ENCODE measurements at places on chromosomes 5 and 9. TPM values are rescaled to one million over a fixed set of nuclear protein-coding genes. Genes with fewer than 3 reads are reported as not detected.

DNA sequence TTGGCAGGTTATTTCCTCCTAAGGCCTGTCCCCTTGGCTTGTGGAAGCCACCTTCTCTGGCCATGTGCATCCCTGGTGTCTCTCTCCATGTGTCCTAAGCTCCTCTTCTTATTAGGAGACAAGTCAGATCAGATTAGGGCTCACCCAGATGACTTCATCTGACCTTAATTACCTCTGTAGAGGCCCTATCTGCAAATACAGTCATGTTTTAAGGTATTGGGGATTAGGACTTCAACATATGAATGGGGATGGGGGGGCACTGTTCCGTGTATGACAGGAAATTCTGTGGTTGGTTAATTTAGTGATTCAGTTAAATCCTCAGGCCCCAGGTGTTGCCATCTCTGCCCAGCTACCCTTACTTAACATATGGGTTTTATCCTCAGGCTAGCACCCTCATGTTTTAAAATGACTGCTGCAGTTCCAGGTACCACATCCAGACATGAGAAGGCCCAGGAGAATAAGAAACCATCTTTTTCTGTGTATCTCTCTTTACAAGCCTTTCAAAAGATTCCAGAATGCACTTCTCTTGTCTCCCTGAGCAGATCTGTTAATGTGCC is 51.9 kb upstream of the RAI14 start:
- no peak for DNase-seq
- H3K4me3 ChIP-seq = no peak overlapping the region
- H3K36me3 ChIP-seq = peaks cover 2% of the 10 kb centered on the region
- no peak overlapping the region for H3K27ac ChIP-seq
- H3K4me1 ChIP-seq = peaks cover 17% of the 10 kb centered on the region

GRCh38 chr5:86890375-86890774 is 272.6 kb downstream of the COX7C start:
- peaks cover 2% of the 10 kb centered on the region for H3K4me1 ChIP-seq
- H3K36me3 ChIP-seq = no peaks in the 10 kb centered on the region
- DNase-seq = no peak
- H3K27ac ChIP-seq = no peak overlapping the region

SSBP2 gene
- 29.7 TPM for total RNA-seq

DNA sequence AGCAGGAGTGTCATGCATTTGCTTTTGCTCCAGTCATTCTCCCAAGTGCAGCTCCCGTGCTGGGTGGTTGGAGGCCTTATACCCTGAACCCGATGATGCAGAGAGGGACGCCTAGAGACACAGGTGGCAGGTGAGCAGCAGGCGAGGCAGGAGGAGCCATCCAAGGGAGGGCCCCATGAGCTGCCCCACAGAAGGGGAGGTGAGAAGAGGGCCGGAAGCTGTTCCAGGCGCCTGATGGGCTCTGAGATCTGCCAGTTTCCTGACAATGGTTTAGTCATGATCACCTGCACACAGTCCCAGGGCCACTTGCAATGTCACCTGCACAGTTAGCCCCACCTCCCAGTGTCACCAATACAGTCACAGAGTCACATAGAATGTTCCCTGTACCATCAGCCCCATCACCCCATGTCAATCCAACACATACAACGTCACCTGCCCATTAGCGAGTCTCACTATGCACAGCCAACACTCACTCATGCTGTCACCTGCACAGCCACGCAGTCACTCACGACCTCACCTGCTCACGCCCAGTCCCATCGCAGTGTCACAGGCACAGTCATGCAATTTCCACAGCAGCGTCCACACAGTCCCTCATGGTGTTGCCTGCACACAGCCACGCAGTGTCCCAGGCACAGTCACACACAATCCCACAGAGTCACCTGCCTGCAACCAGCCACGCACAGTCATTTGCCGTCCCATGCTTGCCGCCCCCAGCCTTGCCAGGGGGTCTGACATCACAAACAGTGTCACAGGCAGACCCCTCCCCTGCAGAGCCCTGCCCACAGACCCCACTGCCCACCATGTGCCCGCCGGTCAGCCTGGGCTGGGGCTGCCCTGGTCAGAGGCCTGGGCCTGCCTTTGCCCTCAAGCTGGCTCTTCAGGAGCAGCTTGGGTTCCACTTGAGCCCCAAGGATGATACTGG is 113.4 kb downstream of the LHX2 start:
- H3K4me3 ChIP-seq = no peak overlapping the region
- no peak overlapping the region for H3K27ac ChIP-seq
- H3K27me3 ChIP-seq = no peaks in the 10 kb centered on the region
- no peak for DNase-seq
- H3K4me1 ChIP-seq = peaks cover 7% of the 10 kb centered on the region
- no peaks in the 10 kb centered on the region for H3K36me3 ChIP-seq

- H3K27me3 ChIP-seq = no peaks in the 10 kb centered on the region
- no peaks in the 10 kb centered on the region for H3K36me3 ChIP-seq
- no peak overlapping the region for H3K4me3 ChIP-seq
- H3K4me1 ChIP-seq = peaks cover 19% of the 10 kb centered on the region
These were observed 246.5 kb downstream of the PCSK5 start for GRCh38 chr9:76136986-76137385.

MARCOL gene
- total RNA-seq = not detected

RABGAP1 gene
- total RNA-seq = 42.9 TPM

- DNase-seq = no peak
- no peaks in the 10 kb centered on the region for H3K36me3 ChIP-seq
- H3K4me1 ChIP-seq = peaks cover 9% of the 10 kb centered on the region
- H3K27me3 ChIP-seq = no peaks in the 10 kb centered on the region
These were observed 72.2 kb upstream of the IL6ST start for GRCh38 chr5:56066931-56067450.

RFX3 gene
- total RNA-seq = 17.5 TPM

PCDHGB6 gene
- 6.1 TPM for total RNA-seq

DNA sequence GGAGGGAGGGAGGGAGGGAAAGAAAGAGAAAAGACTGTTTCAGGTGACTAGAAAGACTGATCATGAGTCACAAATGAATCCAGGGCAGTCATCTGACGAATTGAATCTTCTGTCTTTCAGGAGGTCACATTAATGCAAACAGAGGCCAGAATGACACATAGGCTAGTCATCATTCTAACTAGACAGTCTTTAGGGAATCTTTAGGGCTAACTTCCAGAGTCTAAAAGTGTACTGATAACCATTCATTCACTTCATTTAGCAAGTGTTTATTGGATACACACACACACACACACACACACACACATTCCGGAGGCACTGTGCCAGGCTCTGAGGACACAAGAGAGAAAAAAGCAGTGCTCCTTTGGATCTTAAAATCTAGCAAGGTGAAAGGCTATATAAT is 156.7 kb downstream of the EBF1 start:
- no peak for DNase-seq
- H3K4me1 ChIP-seq = peaks cover 10% of the 10 kb centered on the region
- peaks cover 31% of the 10 kb centered on the region for H3K27me3 ChIP-seq
- no peak overlapping the region for H3K27ac ChIP-seq
- peaks cover 5% of the 10 kb centered on the region for H3K36me3 ChIP-seq

IL9 gene
- total RNA-seq = not detected

- DNase-seq = no peak
- peaks cover 2% of the 10 kb centered on the region for H3K4me1 ChIP-seq
- peak overlapping the region; percentile 39 for H3K27ac ChIP-seq
- no peaks in the 10 kb centered on the region for H3K36me3 ChIP-seq
- H3K27me3 ChIP-seq = no peaks in the 10 kb centered on the region
These were observed 154.0 kb downstream of the MCTP1 start for GRCh38 chr5:95130941-95131340.

TMEM203 gene
- total RNA-seq = 50.6 TPM

FAM153A gene
- total RNA-seq = 6.0 TPM

- no peak overlapping the region for H3K4me3 ChIP-seq
- H3K27ac ChIP-seq = no peak overlapping the region
- no peaks in the 10 kb centered on the region for H3K4me1 ChIP-seq
- no peak for DNase-seq
- no peaks in the 10 kb centered on the region for H3K27me3 ChIP-seq
- no peaks in the 10 kb centered on the region for H3K36me3 ChIP-seq
These were observed 574.7 kb upstream of the MEF2C start for GRCh38 chr5:89457411-89458331.

- peak overlapping the region; percentile 90 for H3K27ac ChIP-seq
- peak overlapping the region; percentile 94 for H3K4me3 ChIP-seq
- peak; percentile 45 for DNase-seq
- peaks cover 22% of the 10 kb centered on the region for H3K4me1 ChIP-seq
- H3K27me3 ChIP-seq = no peaks in the 10 kb centered on the region
These were observed 1.3 kb upstream of the NIPBL start for GRCh38 chr5:36875051-36875789.

CCNO gene
- 0.44 TPM for total RNA-seq

GRCh38 chr5:17816944-17817343 is 182.7 kb downstream of the TAF11L14 start:
- no peaks in the 10 kb centered on the region for H3K4me1 ChIP-seq
- H3K27ac ChIP-seq = no peak overlapping the region
- no peak overlapping the region for H3K4me3 ChIP-seq
- H3K27me3 ChIP-seq = no peaks in the 10 kb centered on the region

HTR1A gene
- 0.46 TPM for total RNA-seq

STC2 gene
- total RNA-seq = 38.5 TPM

MTRR gene
- 39.1 TPM for total RNA-seq

DNA sequence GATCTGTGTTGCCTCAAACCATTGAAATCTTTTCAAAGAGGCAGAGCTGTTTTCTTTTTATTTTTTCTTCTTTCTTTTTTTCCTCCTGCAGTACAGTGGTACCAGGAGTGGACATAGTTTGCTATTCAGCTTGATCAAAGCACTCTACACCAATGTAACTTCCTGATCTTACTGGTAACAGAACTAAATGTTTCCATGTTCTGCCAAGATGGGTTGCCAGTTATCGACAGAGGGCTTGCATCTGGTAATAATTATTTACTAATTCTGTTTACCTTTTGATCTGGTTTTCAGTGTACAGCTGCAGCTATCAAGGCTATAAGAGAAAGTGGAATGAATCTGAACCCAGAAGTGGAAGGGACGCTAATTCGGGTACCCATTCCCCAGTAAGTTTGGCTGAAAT is 26.8 kb downstream of the MRRF start:
- no peak overlapping the region for H3K4me3 ChIP-seq
- DNase-seq = no peak
- H3K4me1 ChIP-seq = peaks cover 5% of the 10 kb centered on the region
- peaks cover 47% of the 10 kb centered on the region for H3K36me3 ChIP-seq

- DNase-seq = peak; percentile 35
- no peaks in the 10 kb centered on the region for H3K36me3 ChIP-seq
- peaks cover 18% of the 10 kb centered on the region for H3K4me1 ChIP-seq
- no peak overlapping the region for H3K27ac ChIP-seq
- H3K27me3 ChIP-seq = peaks cover 35% of the 10 kb centered on the region
These were observed 852 bp downstream of the ARHGEF37 start for GRCh38 chr5:149581931-149582768.

DNA sequence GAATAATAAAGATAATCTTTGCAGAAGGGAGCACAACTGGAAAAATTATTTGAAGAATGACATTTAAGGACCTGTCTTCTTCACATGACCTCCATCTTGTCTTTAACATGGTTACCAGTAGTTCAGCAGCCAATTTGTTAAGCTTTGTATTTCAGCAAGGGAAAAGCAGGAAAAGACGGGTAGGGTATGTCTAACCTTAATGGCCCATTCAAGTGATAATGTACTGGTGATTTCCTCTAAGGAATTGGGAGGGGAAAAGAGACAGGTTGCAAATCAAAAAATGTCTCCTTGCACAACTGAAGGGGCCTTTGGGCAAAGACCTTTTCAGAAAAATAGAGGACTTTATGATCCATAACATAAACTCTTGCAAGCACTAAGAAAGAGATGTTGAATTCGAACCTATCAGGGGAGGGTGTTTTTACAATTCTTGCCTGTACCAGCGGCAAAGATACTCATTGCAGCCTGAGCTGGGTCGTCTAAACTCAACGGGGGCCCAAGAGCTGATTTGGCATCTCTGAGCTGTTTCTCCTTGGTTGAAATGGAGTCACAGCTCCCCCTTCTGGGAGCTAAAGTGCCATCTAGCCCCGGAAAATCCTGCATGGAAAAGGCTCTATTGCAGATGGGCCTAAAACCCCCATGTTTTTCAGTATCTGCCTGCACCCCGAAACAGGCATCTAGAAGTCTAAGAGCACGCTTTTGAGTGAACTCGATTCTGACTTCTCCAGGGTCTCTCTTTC is 3.8 kb downstream of the BRINP1 start:
- H3K4me1 ChIP-seq = peaks cover 72% of the 10 kb centered on the region
- peak; percentile 82 for DNase-seq
- H3K4me3 ChIP-seq = peak overlapping the region; percentile 43
- H3K27ac ChIP-seq = no peak overlapping the region
- H3K36me3 ChIP-seq = no peaks in the 10 kb centered on the region

DNA sequence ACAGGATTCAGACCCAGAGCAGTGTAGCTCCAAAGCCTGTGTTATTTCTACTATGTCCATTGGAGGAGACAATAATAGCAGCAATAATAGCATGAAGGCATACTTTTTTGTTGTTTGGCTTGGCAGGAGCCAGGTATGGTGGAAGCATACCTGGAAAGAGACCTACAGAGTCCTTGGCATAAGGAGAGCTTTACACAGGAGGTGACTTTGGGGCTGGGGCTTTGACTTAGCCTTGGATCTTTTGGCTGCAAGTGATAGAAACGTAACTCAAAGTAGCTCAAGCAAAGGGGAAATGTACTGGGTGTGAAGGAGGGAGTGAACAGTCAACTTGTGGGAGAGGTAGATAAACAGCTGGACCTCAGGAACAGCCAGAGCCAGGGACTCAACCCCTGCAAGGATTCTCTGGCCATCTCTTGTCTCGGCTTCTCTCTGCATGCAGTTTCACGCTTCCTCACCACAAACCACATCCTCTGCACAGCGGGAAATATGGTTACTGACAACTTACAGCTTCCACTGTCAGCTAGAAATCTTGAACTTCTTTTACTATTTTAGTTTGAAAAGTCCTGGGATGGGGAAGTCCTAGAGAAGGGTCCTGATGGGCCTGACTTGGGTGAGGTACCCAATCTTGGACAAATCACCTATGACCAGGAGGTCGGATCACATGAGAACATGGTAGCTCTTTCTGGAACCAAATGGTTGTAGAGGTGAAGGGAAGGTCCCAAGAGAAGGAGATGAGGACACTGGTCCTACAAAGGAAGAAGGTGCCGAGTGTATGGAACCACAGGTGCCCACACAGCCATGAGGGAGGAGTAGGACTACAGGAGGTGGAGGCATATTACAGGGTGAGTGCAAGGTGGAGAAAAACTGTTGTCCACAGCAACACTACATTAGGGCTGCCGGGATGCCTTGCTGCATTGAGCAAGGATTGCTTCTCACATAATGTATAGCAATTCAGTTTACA is 47.0 kb upstream of the TGFBR1 start:
- H3K27me3 ChIP-seq = peaks cover 3% of the 10 kb centered on the region
- no peaks in the 10 kb centered on the region for H3K36me3 ChIP-seq
- H3K27ac ChIP-seq = no peak overlapping the region

- no peak overlapping the region for H3K4me3 ChIP-seq
- no peaks in the 10 kb centered on the region for H3K27me3 ChIP-seq
- no peak overlapping the region for H3K27ac ChIP-seq
- H3K36me3 ChIP-seq = no peaks in the 10 kb centered on the region
- no peak for DNase-seq
These were observed 36.7 kb upstream of the KCNIP1 start for GRCh38 chr5:170466988-170467707.
